Stimulated activated CD4-positive, alpha-beta T cell treated with anti-CD3 and anti-CD28 coated beads, Interleukin-2, amount 100 ng/mL, for 48 hours (primary cell): ENCODE measurements at places on chromosomes 5 and 9.
A peak's percentile ranks its signal among the peaks of the same experiment; 100 is the strongest.

DNA sequence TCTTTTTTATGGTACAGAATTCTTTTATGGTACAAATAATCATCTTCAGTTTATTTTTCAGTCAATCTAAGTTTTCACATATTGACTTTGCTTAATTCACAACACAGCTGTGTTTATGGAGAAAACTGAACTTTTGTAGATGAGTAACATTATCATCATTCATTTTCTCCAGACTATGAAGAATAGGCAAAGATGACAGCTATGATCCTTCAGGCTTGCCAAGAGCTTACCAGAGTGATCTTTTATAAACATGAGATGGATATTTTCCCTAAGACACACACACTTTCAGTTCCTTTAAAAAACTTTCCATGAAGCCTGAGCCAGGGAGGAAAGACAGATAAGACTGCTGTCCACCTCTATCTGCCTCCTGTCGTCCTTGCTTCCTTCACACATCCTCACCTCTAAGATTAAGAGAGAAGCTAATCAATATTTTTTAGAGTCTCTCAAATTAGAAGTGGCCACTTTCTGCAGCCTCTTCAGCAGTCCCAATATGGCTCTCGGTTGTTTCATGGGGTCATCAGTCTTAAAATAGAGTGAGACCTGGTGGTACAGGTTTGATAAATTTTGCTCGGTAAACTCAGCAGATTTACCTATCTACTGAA is 108.1 kb upstream of the SLC27A6 start:
- no peak for DNase-seq

- no peak for DNase-seq
Observed at GRCh38 chr9:112784020-112784785, 33.6 kb downstream of the SNX30 start.

DNA sequence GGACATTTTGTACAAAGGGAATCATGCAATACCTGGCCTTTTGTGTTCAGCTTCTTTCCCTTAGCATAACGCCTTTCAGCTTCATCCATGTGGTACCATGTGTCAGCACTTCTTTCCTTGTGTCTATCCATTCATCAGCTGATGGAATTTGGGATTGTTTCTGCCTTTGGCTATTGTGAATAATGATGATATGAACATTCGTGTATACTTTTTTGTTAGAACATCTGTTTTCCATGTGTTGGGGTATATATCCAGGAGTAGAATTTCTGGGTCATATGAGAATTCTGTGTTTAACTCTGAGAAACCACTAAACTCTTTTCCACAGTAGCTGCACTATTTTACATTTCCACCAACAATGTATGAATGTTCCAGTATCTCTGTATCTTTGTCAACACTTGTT is 14.8 kb upstream of the PRRC2B start:
- DNase-seq, result no peak

GRCh38 chr5:133735346-133735745 is 123.0 kb upstream of the FSTL4 start:
- DNase-seq, result no peak

- DNase-seq, result peak; percentile 16
Observed at GRCh38 chr9:37953775-37954437, 50.0 kb upstream of the SLC25A51 start.

GRCh38 chr5:59367791-59368394 is 525.6 kb downstream of the PDE4D start:
- DNase-seq, result peak; percentile 32

- no peak for DNase-seq
Observed at GRCh38 chr9:35748242-35748857, 678 bp downstream of the GBA2 start.

GRCh38 chr5:6719896-6720560 is 6.8 kb downstream of the TENT4A start:
- DNase-seq, result no peak

DNA sequence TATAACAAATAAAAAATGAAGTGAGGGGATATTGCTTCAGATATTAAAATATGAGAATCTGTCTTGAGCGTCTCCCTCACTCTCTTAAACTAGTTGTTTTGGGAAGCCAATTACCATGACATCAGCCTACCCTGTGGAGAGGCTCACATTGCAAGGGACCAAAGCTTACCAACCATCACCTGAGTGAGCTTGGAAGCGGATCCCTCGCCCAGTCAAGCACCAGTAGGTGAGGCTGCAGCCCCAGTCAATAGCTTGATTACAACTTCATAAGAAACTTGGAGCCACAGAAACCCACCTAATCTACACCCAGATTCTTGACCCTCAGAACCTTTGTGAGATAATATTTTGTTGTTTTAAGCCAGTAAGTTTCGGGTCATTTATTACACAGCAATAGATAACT is 206.2 kb downstream of the CEMIP2 start:
- no peak for DNase-seq

GRCh38 chr5:11483630-11484029 is 420.6 kb downstream of the CTNND2 start:
- DNase-seq, result no peak

DNA sequence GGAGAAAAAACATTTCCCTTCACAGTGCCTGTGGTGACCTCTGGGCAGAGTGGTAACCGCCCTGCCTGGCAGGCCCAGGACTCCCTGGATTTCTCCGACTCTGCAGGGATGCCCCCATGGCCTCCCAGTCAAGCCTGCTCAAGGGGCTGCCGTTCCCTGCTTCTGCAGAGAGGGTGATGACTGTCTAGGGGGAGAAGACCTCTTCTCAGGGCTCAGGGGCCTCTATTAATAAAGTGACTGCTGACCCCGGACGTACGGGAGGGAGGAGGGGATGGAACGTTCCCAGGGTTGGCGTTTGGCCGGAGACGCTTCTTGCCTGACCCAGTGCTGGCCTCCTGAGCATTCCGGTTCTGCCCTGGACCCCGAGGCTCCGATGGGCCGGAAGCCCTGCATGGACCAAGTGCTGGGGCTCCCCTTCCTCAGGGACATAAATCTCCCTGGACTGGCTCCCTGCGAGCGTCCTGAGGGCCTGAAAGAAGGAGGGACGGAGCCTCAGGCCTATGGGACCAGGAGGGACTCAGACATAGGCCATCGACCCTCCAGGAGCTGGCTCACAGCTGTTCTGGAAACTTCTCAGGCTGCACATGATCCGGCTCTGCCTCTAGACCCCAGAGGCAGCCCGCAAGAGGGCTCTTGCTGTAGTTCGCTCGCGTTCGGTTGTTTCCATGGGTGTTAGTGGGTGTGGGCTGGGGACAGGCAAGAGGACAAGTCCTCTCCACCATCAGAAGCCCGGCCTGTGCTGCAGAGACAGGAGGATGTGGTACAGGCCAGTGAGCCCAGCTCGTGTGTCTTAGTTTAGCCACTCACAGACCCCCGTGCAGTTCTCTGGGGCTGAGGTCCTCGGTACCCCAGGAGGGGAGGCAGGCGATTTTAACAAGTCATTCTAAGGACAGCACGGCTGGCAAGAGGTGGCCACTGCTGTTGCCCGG is 8.1 kb upstream of the RNU6ATAC start:
- DNase-seq, result no peak

DNA sequence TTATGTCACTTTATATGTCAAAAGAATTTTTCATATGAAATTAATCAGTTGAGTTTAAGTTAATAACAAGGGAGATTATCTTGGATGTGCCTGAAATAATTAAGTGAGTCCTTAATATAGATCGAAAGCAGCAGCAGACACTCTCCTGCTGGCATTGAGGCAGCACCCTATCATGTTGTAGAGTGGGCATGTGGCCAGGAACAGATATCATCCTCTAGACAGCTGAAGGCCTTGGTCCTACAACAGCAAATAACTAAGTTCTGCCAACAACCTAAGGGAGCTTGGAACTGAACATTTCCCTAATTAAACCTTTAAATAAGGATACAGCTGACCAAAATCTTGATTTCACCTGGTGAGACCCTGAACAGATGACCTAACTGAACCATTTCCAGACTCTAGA is 25.8 kb upstream of the UGT3A1 start:
- no peak for DNase-seq

DNA sequence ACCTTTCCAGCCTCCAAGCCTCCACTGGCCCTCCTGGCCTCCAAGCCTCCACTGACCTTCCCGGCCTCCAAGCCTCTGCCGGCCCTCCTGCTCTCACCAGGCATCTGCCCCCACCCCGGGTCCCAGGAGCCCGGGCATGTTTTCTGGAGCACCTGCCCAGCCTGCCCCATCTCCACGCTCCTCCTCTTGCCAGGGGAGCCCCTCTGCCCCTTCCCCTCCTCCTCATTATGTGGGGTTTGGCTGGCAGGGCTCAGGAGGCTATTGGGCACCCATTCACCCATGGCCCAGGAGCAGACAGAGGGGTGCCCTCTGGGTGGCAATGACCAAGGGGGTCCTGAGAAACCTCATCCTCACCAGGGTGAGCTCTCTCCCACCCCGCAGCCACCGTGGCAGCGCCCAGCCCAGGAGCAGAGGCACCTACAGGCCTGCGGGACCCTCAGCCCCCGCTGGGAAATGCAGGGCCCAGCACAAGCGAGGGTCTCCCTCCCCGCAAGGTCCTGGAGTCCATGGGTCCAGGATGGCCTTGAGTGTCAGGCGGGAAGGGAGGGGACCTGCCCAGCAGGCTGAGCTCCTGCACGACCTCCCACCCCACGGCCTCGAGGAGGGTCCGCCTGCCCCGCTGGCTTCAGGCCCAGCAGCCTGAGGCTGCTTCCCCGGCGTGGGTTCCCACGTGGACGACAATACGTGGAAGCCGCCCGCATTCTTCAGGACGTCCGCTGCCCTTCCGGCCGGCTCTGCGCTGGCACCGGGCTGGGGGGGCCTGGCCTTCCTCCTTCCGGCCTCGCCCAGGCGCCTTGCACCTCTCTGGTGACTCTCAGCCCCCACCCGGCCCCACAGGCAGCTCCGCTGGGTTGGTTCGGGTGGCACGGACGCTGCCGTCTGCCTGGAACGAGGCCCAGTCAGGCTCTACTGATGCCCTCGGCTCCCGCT is 51.4 kb upstream of the NRARP start:
- no peak for DNase-seq

DNA sequence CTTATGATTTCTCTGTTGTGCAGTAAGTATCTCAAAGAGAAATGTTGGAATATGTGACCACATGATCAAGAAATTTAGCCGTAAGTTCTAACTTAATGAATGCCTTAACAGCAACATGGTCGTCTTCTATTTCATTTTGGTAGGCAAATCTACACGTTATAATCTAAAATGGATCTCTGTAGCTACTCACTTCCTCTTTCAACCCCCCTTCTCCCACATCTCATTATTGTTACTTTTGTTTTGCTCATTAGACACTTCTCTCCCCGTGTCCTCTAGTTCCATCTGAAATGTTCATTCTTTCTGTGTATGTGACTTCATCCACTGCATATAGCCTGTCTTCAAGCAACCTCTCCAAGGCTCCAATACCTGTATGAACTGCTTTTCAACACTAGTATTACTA is 27.1 kb upstream of the LPAR1 start:
- no peak for DNase-seq

DNA sequence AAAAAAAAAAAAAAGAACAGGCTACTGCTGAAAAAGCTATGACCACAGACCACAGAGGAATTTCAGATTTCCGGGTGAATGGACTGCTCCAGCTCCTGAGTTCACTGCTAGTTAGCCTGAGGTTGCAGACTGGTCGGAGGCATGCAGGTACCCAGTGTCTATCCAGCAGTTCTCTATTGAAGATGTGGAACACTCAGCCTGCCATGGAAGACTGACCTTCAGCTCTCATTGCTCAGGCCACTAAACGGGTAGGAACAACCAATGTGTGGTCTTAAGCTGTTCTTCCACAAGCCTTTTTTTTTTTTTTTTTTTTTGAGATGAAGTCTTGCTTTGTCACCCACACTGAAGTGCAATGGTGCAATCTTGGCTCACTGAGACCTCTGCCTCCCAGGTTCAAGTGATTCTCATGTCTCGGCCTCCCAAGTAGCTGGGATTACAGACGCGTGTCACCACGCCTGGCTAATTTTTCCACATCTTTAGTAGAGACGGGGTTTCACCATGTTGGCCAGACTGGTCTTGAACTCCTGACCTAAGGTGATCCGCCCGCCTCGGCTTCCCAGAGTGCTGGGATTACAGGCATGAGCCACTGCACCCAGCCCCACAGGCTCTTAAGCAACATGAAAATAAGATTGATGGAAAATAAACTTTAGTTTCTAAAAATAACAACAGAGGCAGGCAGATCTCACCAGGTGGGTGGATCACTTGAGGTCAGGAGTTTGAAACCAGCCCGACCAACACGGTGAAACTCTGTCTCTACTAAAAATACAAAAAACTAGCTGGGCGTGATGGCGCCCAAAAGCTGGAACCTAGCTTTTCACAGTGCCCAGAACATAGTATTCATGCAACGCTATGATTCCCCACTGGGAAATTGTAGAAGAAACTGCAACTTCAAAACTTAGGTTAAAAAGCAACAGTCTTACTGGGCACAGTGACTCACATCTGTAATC is 20.0 kb upstream of the NPM1 start:
- no peak for DNase-seq

- DNase-seq, result no peak
Observed at GRCh38 chr5:128081111-128081851, 2.3 kb upstream of the SLC12A2 start.

DNA sequence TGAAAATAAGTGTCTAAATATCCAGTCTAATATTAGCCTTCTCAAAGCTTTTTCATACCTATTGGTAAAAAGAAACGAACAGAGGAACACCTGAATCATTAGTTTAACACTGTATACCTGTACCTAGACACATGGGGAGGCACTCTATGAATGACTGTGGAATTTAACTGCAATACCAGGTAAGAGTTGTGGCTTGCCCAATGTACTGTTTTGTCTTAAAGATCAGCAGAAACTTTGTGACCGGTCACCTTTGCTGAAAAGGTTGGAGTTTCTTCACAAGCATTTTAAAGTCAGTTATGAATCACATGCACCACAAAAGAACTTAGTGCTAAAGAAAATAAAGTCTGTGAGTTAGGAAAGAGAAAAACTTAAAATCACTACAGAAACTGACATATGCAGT is 2.4 kb downstream of the PGGT1B start:
- DNase-seq, result no peak

DNA sequence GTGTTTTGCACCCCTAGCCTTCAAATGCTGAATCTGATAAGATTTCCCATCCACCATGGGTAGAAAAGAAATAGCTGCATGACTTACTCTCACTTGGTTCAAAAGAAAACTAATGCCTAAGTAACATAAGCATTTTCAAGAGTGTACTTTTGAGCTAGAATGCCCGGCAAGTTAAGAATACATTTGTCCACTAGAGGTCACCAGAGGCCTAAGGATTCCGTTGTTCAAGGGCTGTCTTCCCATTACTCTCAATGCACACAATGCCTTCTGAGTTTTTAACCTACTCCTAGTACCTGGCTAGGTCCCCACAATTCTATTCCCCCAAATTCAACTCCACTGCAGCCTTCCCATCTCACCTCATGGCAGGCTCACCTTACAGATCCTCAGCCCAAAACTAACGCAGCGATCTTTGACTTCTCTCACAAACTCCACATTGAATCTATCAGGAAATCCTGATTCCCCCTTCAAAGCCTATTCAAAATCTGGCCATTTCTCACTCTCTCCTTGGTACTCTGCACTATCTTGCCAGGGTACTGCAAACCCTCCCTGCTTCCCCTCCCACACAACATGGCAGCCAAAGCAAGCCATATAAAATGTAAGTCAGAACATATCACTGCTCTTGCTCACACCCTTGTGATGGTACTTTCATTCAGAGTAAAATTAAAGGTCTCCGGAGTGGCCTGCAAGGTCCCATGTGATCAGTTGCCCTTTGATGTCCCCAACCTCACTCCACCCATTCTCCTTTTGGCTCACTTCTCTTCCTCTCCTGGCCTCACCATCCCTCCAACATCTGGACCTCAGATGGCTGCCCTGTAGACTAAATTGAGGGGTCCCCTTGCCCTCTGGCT is 13.4 kb downstream of the OXCT1 start:
- DNase-seq, result no peak
